ENCODE measurements at places on chromosomes 13 and 19.

GRCh38 chr13:53847502-53847901 is 818.9 kb downstream of the OLFM4 start:
- no peak for DNase-seq

DNA sequence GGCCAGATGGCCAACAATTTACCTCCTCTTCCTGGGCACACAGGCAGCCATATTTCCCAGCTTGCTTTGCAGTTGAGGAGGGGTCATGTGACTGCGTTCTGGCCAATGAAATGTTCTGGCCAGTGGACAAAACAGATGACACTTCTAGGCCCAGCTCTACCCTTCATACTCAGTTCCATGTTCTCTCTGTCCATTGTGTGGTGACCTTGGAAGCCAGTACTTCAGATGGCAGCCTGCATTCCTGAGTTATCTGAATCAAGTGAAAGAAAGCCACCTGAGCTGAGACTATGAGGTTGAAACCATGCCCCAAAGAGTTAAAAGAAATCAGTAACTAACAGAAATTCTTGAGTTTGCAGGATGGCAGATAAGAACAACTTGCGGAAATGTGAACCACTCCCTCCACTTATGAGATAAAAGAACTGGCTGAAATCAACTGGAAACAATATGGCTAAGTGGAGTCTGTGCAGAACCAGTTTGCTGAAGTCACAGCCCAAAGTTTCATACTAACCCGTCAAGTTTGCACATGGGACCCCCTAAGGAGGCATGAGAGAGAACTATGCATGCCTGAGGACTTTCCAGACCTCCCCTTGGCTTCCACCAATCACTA is 8.1 kb downstream of the FAM187B start:
- peak; percentile 4 for DNase-seq

- DNase-seq: no peak
These were observed 22.6 kb downstream of the PGPEP1 start for GRCh38 chr19:18362934-18363542.

- DNase-seq: no peak
These were observed 47.4 kb upstream of the SERPINE3 start for GRCh38 chr13:51292000-51292565.

DNA sequence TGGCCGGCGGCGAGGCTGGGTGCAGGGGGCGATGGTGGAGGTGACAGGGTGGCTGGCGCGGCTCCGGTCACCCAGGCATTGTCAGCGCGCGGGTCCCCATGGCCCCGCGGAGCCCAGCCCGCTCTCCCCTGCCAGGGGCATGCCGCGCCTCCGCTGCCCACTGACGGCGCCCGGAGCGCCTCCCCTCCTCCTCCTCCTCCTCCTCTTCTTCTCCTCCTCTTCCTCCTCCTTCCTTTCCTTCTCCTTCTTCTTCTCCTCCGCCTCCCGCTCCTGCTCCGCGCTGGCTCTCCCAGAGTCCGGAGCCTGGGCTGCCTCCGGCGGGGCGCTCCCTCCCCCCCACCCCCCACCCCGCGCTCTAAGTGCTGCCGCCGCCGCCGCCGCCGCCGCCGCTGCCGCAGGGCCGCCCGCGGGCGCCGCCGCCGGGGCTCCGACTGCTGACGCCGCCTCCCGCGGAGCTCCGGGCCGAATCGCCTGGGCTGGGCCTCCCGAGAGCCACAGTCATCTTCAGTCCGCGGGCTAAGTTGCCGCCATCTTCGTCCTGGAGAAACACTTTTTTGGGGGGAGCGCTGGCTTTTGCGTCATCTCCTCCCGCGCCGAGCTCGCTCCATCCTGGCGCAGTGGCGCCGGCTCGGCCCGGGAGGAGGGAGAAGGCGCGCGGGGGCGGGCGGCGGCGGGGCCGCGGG is 348.3 kb downstream of the LIG4 start:
- DNase-seq: no peak

- no peak for DNase-seq
These were observed 488.1 kb upstream of the KLF12 start for GRCh38 chr13:74622284-74622683.

GRCh38 chr13:31035185-31035965 is 102.9 kb downstream of the TEX26 start:
- DNase-seq: peak; percentile 47

DNA sequence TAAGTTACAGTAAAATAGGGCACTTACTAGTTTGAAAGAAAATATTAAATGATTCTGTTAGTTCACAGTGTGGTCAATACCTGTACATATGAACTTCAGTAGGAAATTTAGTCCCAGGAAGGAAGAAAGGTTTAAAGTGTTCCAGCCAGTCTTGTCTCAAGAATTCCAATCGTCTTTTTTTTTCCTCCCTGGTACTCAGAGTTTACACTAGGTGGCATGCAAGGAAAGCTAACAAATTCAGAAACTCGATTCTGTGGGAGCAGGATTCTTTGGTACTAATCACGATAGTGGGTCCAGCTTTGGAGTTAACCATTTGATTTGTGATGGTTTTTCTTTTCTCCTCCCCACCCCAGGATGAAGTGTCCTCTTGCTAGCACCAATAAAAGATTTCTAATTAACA is 43.6 kb downstream of the POLR1D start:
- DNase-seq: no peak

DNA sequence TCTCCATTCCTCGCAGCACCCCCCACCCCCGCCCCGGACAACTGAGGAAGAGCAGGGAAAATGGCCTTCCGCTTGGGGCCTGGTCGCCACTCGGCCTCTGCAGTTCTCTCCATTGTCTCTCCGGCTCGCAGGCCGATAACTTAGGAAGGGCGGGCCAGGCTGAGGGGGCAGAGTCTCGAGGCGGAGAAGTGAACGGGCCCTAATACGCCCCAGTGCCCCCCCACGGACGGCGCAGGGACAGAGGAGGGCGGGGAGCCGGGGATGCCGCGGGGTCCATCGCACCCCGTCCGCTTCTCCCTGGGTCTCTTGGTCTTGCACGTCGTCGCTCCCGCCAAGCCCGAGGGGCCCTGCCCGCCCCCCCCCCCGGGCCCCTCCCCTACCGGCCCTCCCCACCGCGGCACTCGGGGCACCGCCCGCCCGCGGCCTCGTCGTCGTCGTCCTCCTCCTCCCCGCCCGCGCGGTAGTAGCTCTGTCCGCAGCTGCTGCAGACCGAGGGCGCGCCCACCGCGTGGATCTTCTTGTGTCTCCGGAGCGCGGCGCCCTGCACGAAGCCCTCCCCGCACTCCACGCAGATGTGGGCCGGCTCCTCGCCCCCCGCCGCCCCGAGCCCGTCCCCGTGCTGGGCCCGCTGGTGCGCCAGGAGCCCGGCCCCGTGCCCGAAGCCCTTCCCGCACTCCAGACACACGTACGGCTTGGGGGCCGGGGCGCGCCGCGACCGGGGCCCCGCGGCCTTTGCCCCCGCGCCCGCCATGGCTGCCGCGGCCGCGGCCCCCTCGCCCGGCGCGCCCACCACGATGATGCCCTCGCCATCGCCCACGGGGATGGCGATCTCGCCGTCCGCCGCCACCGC is 33.2 kb downstream of the ZNF787 start:
- no peak for DNase-seq

GRCh38 chr19:17282488-17283125 is 906 bp downstream of the ANKLE1 start:
- DNase-seq: no peak

GRCh38 chr19:1087813-1088415 is 7.3 kb downstream of the POLR2E start:
- no peak for DNase-seq

DNA sequence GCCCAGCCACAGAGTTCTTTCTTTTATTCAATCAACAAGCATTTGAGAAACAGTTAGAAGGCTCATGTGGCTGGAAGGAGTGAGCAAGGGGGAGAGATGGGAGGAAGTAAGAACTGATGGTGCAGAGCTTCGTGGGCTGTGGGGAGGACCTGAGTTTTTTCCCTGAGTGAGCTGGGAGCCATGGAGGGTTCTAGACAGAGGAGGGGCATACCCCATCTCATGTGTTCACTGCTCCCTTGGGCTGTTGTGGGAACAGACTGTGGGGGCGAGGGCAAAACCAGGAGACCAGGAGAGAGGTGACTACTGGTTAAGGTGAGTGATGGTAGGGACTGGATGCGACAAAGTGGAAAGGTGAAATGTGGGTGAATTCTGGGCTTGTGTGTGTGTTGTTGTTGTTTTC is 2.4 kb upstream of the PKN1 start:
- no peak for DNase-seq

- DNase-seq: peak; percentile 24
These were observed 340.6 kb downstream of the TEX29 start for GRCh38 chr13:111661052-111661451.

DNA sequence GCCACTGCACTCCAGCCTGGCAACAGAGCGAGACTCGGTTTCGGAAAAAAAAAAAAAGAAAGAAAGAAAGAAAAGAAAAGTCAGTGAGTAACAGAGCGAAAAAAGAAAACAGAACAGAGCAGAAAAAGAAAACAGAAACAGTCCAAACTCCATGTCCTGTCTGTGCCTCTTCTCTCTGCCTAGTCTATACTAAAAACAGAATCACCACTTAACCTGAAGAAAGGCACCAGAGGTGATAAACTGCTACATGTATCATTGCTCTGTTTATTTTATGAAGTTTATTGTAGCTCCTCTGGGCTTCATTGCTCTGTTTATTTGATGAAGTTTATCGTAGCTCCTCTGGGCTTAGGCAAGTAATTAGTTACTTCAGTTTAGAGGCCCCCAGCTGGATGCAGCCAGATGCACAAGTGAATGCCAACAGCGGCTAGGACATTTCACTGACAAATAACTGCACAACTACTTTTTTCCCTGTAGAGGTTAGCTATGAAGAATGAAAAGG is 39.2 kb downstream of the TBC1D4 start:
- no peak for DNase-seq

- DNase-seq: no peak
These were observed 139.4 kb upstream of the TSC22D1 start for GRCh38 chr13:44715287-44716230.

- peak; percentile 36 for DNase-seq
These were observed 24.1 kb downstream of the SLC25A30 start for GRCh38 chr13:45393941-45394570.

DNA sequence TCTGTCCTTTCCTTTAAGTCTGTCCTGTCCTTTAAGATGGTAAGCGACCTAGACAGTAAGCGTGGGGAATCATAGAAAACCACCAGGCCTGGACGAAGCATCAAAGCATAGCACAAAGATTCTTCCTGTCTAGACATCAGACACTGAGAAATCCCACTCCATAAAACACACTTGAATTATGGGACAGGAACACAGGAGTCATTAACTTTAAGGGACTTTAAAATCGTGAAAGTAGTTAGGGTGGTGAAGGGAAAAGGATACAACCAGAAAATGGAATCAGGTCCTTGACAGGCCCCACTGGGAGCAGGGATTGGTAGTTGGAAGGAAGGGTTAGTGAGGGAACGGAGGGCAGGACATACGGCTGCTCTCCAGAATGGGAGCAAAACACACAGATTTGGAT is 31.6 kb upstream of the C1QTNF9 start:
- DNase-seq: peak; percentile 12

DNA sequence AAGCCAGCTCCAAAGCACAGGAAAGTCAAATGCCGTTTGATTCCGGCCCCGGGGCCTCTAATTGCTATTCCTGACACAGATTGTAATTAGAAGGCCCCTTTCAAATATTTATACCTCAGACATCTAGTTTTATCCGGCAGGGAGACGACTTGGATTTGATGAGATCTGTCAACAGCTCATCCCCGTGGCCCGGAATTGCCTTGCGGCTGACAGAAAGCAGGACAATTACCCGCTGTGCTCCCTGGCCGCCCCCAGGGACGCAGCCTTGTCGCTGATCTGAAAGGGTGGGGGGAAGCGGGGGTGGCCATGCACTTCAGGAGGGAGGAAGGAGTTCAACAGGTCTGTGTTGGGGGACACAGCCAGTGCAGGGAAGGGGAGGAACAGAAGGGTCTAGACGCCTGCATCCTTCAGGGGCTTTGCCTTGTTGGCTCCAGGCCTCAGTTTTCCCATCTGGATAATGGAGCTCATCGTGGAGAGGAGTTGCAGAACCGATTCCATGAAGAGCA is 1.8 kb upstream of the SHD start:
- DNase-seq: no peak

DNA sequence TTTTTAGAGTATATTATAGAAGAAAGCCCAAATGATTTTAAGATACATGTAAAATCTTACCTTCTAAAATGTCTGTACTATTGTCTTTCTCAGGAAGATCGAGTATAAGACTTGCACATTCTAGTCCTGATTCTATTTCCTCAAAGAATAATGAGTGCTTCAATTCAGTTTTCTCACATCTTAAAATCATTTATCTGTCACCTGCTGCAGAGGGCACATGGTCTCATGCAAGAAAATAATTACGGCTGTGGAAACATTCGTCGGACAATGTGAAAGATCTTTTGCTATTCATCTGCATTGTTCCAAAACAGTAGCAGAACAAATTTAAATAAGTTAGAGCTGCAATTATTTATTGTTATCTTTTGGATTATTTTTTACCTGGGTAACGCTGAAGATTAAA is 1403.5 kb downstream of the PCDH9 start:
- DNase-seq: no peak

GRCh38 chr19:15869873-15870272 is 28.0 kb downstream of the CYP4F2 start:
- no peak for DNase-seq

DNA sequence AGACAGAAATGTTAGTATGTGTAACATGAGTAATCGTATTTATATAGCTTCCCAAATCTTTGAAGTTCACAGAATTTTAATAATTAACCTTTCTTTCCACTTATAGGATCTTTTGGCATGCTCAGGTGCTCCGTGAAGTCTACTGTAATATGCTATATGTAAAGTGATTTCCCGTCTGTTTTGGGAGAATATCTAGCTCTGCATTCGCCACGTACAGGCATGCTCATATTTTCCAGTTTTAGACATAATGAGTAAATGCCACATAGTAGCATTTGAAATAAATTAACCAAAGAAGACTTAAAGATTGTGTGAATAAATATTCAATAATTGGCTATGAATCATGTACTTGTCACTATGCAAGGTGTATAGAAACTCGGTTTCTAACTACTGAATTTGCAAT is 189.0 kb upstream of the CSNK1A1L start:
- no peak for DNase-seq

DNA sequence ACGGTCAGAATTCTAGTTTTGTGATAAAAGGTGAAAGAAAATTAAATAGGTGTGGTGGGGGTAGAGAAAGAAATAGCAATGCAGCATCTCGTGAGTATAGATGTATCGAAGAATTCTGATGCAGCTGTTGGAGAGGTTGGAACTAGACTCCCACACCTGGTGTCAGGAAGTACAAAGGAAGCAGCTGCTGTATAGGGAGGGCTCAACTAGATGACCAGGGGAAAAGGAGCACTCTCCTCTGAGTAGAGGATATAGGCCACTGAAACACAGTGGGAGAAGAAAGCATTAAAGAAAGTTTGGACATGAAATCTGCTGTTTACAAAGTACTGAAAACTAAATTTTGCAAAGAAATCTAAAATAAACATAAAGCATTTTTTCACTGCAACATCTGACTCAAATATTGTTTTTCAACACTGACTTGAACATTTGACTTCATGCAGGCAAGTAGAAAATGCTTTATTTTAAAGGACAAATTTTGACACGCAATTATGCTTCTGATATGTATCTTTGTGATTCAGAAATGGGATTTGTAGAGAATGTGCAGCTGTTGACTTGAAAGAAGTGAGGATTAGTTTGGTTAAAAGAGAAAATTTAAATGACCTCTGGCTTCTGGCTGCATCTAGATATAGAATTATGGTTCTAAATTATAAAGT is 82.2 kb downstream of the MIPEP start:
- no peak for DNase-seq

- DNase-seq: no peak
These were observed 13.1 kb downstream of the C19orf47 start for GRCh38 chr19:40335101-40335500.

GRCh38 chr13:77872995-77873394 is 45.6 kb downstream of the EDNRB start:
- no peak for DNase-seq
